ENCODE measurements at places on chromosomes 4 and X.

DNA sequence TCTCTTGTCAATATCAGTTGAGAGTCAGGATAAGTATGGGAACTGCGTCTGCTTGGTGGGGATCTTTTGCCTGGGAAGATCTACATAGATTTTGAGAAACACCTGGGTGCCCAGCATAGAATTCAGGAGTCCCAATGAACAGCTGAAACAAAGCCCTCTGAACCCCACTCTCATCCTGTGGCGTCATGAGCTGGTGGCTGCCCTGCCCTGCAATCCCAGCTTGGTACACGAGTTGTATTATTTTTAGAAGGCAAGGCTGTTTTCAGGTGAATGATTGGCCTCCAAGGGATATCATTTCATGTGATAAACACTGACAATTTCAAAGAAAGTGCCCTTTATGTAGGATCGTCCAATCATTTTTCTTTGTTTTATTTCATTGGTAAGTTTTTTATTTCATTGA lies 60.8 kb downstream of the HCCS start:
- no peak for DNase-seq

DNA sequence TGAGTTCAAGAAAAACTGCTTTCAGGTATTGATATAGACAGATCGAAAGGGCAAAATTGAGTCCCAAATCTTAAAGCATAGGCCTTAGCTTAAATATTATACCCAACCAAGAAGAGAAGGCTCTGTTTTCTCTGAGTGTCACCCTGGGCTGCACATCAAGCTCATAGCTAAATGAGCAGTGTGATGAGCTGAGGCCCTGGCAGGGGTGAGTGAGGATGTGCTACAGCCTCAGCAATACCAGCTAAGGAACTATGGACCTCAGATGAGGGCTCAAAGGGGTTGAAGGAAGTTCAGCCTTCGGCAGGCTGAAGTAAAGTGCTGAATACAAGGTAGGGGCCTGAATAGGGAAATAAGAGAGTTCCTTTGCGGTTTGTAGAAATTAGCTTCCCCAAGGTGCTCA lies 79.3 kb downstream of the FAM114A1 start:
- DNase-seq, result no peak

DNA sequence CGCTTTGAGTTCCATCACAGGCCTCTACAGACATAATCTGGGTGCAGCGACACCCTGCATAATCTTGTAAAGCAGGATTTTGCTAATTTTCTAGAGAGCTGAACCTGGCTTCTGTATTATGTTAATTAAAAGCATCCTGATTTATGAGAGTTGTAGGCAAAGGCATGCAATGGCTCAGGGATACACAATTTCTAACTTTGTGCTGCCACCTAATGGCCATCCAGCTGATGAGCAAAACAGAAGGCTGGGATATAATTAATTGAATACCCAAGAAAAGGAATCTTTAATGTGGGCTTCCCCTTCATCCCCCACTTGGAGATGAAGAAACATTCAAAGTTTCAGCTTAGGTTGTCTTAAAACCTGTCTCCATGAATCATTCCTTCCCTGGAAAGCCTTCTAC lies 78.1 kb downstream of the BMP15 start:
- peak; percentile 18 for DNase-seq

GRCh38 chr4:97370568-97370967 lies 772.7 kb downstream of the STPG2 start:
- DNase-seq, result no peak

DNA sequence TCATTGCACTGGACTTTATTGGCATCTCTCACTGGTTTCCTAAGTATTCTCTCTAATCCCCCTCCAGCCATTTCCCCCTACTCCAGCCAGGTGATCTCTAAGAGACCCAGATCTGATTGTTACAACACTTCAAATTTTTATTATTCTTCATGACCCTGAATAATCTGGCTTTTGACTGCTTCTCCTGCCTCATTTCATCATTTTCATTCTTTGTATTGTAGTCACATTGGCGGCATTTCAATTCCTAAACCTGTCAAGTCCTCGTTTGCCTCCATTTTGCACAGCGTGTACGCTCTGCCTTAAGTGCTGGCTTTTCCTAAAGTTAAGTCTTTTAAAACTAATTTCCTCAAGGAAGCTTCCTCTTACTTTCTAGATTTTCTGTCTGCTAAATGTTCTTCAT lies 31.6 kb downstream of the UBE2K start:
- DNase-seq, result no peak

DNA sequence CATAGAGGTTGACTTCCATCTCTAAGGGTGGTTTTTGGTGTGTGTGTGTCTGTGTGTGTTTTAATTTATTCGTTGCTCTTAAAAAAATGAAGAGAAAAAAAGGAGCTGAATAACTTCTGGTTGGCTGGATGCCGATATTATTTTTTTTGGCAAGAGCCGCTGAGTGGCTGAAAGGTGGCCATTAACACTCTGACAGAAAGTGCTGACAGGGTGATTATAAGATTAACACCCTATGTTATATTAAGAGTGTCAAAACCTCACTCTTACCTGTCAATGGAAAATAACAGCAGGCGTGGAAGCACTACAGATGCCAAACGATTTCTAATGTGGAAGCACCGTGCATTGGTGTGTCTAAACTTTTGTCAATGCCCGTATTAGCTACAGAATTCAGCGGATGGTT lies 622.5 kb downstream of the ANKRD50 start:
- no peak for DNase-seq

DNA sequence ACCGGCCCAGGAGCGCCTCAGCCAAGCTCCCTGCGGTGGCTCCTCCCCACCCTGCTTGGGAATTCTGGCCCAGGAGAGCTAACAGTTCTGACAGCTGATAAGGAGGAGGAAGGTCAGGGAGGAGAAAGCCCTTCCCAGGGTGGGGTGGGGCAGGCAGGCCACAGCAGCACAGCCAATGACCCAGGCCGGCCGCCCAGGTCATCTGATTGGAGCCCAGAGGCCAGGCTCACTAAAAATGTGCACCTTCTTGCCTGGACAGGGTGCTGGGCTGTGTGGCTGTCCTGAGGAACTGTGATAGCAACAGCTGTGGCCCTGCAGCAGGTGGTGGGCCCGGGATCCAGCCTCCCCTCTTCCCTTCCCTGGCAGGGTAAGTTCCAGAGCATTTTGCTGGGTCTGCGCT lies 17.2 kb upstream of the SH3TC1 start:
- no peak for DNase-seq

- no peak for DNase-seq
Observed at GRCh38 chrX:43595931-43596330, 60.2 kb upstream of the MAOA start.

DNA sequence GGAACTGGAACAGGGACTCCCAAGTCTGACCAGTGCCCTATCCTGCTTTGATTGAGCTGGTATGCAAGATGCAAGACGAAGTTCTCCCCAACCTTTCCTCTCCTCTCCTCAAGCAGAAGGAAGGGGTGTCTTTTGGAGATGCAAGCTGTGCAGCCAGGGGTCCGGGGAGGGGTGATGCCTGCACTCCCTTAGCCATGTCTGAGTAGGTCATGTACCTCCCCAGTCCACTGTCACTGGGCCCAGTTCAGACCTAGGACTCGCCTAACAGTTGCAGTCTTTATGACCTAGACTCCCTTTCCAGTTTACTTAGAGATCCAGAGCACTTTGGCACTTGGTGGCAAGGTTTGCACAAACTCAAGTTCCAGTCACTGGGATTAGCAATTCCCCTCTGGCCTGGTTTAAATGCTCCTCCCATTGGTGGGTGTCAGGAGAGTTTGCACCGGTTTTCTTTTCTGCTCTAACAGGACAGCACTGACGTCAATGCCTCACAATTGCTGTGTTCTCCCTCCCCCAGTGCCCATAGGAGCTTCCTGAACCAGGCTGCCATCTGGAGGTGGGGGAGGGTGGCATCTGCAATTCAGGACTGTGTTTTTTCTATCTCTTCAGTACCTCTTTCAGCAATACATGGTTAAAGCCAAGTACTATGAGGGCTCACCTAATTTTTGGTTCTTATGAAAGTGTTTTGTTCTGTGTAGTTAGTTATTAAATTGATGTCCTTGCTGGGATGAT lies 782.2 kb downstream of the ARAP2 start:
- no peak for DNase-seq

GRCh38 chrX:120999413-120999812 lies 13.9 kb upstream of the CT47A1 start:
- no peak for DNase-seq

DNA sequence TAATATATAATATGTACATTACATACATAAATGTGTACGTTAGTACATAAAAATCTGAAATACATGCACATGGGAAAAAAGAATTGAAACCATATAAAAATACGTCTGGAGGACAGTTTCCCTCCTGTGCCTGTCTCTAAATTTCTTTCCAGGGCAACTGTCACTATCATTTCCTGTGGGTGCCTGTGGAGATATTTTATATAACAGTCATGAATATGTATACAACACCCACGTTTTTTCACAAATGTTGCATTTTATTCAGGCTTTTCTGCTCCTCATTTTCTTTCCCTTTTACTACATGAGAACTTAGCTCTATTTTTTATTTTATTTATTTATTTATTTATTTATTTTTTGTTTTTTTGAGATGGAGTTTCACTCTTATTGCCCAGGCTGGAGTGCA lies 24.2 kb upstream of the GRPEL1 start:
- no peak for DNase-seq

DNA sequence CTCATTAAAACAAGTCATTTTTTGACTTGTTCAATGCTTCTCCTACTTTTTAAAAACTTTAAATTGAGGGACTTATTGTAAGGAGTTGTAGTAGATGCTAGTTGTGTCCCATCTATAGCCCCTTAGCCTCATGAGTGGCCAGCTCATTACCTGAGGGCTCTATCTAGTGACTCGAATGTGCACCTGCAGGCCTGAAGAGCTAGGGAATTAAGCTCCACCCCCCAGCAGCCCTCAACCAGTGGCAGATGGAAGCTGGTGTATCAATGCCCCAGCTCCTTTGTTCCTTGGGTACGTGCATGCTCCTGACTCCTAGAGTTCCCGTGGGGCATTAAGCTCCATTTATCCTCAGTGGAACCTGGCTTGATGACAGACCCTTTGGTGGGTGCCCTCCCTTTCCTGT lies 146.7 kb upstream of the FAM9B start:
- DNase-seq, result no peak

DNA sequence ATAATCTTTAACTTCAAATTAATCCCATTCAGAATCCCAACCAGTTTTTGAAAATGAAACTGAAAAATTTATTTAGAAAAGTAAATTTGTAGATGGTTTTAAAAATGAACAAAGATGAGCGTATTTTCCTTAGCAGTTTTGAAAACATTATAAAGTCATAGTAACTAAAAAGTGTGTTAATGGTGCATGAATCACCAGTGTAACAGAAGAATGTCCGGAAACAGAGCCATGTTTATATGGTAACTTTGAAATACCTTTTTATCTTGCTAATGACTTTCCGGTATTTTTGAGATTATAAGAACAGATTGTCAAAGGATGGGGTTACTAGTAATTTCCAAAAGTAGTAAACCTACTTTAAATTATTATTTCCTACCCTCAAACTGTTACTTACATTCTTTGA lies 145.9 kb downstream of the IRS4 start:
- DNase-seq, result no peak

DNA sequence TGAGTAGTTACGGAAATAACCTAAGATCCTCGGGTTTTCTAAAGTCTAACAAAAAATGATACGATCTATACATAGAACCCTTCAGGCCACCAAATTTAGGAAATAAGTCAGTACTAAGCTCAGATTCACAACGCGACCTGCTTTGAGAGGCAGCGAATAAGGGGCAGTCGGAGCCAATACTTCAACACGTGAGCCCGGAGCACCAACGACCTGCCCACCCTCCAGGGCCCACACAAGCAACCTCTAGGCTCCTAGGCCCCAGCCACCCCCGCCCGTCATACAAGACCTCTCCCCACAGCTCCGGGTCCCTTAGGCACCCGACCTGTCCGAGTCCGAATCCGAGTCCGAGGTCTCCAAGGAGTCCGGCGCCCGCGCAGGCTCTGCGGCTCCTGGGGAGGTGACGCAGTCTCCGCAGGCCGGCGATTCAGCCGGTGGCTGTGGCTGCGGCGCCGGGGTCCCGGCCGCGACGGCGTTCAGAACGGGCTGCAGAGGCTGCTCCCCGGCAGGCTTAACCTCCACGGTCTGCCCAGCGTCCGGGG lies 580 bp downstream of the NAF1 start:
- DNase-seq, result peak; percentile 60

- DNase-seq, result peak; percentile 15
Observed at GRCh38 chrX:35380808-35381700, 417.1 kb upstream of the MAGEB16 start.

DNA sequence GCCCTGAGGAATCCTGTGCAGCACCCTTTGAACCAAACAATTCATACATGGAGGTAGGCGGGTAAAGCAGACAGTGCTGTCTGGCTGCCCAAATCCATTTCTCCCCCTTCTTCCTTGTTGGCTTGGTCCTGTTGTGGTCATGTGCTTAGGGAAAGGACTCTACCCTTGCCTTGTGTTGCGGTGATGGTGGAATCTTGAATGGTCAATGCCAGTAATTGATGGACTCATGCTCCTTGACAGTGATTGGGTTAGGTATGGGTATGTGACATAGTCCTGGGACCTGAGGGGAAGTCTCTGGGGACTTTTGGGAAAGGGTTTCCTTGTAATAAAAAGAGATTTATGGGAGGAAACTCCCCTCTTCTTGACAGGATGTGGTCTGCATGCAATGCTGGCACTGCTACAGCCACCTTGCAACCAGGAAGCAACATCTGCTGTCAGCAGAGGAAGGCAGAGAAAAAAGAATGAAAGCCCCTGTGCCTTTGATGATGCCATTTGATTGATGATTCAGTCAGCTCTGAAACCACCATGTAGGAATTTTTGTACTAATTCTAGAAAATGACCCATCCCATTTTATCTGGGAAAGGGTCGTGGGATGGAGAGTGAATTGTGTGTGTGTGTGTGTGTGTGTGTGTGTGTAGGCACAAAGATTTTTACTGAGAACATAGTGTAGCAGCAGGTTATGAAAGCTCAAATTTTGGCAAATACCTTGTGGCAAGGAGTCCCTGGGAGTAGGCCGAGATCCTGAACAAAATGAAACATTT lies 30.0 kb upstream of the HUWE1 start:
- DNase-seq, result peak; percentile 88

DNA sequence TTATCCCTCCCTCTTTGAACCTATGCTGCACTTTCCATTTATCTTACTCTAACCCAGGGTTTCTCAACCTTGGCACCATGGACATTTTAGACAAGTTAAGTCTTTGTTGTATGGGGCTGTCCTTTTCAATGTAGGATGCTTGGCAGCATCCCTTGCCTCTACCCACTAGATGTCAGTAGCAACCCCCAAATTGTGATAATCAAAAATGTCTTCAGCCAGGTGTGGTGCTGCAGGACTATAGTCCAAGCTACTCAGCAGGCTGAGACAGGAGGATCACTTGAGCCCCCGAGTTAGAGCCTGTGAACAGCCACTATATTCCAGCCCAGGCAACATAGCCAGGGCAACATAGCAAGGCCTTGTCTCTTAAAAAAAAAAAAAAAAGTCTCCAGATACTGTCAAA lies 7.0 kb downstream of the LRCH2 start:
- DNase-seq, result peak; percentile 3

- DNase-seq, result no peak
Observed at GRCh38 chr4:99301376-99302164, 10.8 kb upstream of the ADH1A start.

- DNase-seq, result no peak
Observed at GRCh38 chrX:155065035-155065734, 5.8 kb downstream of the CMC4 start.

DNA sequence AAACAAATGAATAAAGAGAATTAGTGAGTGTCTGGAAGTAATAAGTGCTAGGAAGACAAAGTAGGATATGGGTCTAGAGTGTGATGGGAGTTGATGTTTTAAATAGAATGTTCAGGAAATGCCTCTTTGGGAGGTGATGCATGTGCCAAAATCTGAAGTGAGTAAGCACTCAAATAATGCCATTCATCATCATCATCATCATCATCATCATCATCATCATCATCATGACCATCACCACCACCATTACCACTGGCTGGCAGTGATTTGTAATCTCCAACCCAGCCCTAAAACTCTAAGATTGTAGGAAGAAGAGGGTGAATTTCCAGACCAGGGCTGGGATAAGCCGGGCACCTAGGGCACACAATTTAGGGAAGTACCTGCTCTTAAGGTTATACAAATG lies 9.7 kb upstream of the SOX3 start:
- no peak for DNase-seq

All from activated CD4-positive, alpha-beta T cell treated with anti-CD3 and anti-CD28 coated beads, Interleukin-2, amount 50 U/mL, for 16 hours (primary cell).